ACHN (cell line): ENCODE measurements at places on chromosomes 4 and X.
A peak's percentile ranks its signal among the peaks of the same experiment; 100 is the strongest.

- no peak for DNase-seq
These were observed 95.8 kb downstream of the UPRT start for GRCh38 chrX:75369721-75370120.

- DNase-seq = no peak
These were observed 122.0 kb downstream of the CT47B1 start for GRCh38 chrX:120753413-120754251.

DNA sequence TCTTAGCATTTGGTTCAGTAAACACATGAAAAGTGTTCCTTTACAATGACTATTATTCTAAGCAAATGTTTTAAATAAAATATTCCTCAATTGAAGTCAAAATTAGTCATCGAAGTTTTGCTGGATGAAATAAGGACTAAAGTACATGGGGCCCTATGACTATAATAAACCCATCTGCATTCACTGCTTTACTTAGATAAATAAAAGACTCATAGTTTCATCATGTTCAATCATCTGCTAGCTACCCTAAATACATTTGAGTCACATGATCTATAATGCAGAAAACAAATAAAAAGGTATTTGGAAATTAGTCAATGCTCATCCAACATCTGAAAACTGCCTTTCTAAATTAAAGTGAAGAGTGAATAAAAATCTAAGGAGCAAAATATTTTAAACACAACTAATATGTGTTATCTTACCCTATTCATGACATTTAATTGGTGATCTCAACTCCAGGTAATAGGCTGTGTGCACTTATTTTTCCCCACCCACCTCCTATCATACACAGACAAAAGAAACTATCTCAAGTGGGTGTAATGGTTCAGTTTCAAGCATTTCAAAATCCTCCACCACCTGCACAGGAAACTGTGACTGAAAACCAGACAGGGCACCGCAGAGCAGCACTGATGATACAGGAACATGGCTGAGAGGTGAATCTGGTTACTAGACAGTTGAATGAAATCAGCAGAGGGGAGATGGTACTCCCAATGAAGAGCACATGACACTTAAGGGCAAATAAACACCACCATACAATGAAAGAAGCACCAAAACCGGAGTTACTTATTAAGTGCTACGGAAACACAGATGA, 78.6 kb downstream of the CAMK2D start:
- DNase-seq = no peak

DNA sequence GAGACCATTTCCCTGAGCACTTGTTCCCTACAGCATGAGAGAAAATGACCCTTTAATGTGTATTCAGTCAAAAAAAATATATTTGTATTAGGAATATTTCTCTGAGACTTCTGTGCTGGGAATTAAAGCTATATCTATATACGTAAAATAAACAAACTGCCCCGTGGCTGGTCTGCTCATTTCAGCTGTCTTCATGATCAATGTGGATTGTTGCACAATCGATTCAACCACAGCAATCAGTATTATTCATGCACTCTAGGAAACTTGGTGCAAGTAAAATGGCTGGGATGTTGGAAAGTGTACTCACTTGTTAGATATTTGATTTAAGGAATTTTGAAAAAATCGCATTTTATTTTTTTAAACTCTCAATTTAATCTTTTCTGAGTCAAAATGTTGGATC, 307.9 kb upstream of the ZFP42 start:
- no peak for DNase-seq

- DNase-seq = no peak
These were observed 10.7 kb upstream of the PDHA1 start for GRCh38 chrX:19332983-19333382.

- DNase-seq = no peak
These were observed 936.2 kb upstream of the LCORL start for GRCh38 chr4:18957716-18958115.

- peak; percentile 20 for DNase-seq
These were observed 66.0 kb downstream of the FBXO8 start for GRCh38 chr4:174217273-174218126.

DNA sequence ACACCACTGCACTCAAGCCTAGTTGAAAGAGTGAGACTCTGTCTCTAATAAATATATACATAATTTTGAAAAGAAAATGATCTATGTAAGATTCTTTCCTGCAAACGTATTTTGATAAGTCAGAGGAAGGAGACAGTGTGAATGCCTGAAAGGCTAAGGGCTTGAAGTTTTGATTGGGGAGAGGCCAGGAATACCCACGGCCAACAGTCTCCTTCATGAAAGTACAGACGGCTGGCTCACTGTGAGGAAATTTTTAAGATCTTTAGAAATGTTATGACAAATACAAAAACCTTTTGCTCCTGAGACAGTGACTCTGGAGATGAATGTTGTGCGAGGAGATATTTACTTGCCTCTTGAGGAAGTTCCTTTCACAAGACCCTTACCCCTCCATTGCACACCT, 111.4 kb upstream of the KLHL13 start:
- DNase-seq = no peak

- no peak for DNase-seq
These were observed 135.8 kb upstream of the FRG1 start for GRCh38 chr4:189804894-189805293.

- peak; percentile 47 for DNase-seq
These were observed 5.5 kb downstream of the GSTCD start for GRCh38 chr4:105714071-105714521.

GRCh38 chr4:17941731-17942130, 79.8 kb downstream of the LCORL start:
- DNase-seq = no peak

- no peak for DNase-seq
These were observed 813.7 kb upstream of the HS3ST1 start for GRCh38 chr4:12242354-12242753.

DNA sequence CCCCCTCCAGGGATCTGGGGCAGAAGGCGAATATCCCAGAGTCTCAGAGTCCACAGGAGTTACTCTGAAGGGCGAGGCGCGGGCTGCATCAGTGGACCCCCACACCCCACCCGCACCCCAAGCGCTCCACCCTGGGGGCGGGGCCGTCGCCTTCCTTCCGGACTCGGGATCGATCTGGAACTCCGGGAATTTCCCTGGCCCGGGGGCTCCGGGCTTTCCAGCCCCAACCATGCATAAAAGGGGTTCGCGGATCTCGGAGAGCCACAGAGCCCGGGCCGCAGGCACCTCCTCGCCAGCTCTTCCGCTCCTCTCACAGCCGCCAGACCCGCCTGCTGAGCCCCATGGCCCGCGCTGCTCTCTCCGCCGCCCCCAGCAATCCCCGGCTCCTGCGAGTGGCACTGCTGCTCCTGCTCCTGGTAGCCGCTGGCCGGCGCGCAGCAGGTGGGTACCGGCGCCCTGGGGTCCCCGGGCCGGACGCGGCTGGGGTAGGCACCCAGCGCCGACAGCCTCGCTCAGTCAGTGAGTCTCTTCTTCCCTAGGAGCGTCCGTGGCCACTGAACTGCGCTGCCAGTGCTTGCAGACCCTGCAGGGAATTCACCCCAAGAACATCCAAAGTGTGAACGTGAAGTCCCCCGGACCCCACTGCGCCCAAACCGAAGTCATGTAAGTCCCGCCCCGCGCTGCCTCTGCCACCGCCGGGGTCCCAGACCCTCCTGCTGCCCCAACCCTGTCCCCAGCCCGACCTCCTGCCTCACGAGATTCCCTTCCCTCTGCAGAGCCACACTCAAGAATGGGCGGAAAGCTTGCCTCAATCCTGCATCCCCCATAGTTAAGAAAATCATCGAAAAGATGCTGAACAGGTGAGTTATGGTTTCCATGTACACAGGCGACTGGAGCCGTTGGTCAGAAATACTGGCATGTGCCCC, at the start of gene CXCL1:
Gene CXCL1 (plus strand): TSS at position 264 of the 926 bp plus-strand sequence. CDS start 78 bp downstream, at position 342.
- DNase-seq = peak; percentile 83

GRCh38 chrX:53000447-53001135, 42.3 kb upstream of the FAM156A start:
- DNase-seq = no peak

DNA sequence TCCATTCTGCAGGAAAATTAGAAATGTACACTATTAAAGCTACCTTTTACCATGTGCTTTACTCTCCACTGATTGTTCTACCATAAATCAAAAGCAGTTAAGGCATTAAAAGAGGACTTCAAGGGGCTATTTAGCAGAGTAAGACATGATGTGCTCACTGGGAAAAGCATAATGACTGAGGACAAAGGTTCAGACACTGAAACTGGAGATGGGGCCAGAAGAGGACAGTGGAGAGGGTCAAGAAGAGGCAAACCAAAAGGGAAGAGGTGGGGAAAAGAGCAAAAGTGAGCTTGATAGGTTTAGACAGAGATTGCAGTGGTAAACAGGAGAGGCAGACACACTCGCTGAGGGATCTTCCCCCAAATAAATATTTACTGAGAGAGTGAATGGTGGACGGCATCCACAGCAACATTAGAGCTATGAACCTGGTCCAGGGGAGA, 23.8 kb downstream of the SH3RF1 start:
- DNase-seq = no peak

- DNase-seq = no peak
These were observed 72.8 kb upstream of the MAPK10 start for GRCh38 chr4:86432559-86433134.

- peak; percentile 59 for DNase-seq
These were observed 39.5 kb downstream of the HOPX start for GRCh38 chr4:56641494-56642051.

DNA sequence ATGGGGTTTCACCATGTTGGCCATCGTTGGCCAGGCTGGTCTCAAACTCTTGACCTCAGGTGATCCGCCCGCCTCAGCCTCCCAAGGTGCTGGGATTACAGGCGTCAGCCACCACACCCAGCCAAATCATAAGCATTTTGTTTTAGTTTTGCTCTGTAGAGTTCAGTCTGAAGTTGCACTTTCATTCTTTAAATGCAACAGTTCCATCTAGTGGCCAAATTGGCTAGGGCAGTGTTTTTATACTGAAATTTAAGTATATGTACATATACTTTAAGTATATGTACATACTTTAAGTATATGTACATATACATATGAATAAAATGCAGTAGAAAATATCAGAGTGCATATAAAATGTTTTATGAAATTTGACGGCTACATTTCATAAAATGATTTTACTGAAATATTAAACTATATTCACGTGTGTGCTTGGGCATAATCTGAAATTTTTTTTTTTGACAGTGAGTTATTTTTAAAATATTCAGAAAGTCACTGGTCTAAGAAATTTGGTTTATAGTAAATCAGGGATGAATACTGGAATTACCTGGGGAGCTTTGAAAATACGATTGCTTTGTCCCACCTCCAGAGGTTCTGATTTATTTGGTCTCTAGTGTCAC, 145.5 kb downstream of the NWD2 start:
- peak; percentile 60 for DNase-seq

DNA sequence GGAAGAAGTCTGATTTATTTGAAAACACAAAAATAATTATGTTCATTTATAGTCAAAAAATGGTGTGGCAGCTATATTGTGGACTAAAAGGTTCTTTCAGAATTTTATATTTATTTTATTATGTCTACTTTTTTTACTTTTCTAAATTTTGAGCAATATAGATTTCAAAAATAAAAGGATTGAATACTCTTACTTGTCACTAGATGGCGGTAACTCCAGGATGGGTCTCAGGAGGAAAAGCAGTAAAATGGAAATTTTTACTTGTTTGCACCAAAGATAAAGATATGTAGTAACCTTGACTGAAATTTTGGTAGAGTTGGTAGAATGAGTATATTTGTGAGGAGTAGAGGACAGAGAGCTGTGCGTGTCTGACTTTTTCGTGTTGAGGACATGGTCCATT, 14.5 kb upstream of the DACH2 start:
- DNase-seq = peak; percentile 7

DNA sequence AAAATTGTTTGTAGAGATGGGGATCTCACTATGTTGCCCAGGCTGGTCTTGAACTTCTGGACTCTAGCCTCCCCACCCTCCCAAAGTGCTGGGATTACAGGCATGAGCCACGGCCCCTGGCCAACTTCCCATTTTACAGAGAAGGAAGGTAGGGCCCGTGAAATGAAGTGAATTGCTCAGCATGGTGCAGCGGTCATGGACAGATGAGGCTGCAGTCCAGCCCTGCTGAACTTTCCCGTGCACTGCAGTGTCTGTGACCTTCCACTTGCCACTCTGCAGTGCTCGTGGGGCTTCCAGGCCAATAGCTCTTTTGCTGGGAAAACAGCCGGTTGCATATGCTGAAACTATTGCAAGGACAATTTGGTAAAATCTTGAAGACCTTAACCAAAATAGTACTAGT, 454.4 kb upstream of the FAT1 start:
- DNase-seq = no peak
